ENCODE measurements at places on chromosomes 1 and 21.

- no peak for DNase-seq
Observed at GRCh38 chr1:234277161-234277868, 95.9 kb upstream of the COA6 start.

DNA sequence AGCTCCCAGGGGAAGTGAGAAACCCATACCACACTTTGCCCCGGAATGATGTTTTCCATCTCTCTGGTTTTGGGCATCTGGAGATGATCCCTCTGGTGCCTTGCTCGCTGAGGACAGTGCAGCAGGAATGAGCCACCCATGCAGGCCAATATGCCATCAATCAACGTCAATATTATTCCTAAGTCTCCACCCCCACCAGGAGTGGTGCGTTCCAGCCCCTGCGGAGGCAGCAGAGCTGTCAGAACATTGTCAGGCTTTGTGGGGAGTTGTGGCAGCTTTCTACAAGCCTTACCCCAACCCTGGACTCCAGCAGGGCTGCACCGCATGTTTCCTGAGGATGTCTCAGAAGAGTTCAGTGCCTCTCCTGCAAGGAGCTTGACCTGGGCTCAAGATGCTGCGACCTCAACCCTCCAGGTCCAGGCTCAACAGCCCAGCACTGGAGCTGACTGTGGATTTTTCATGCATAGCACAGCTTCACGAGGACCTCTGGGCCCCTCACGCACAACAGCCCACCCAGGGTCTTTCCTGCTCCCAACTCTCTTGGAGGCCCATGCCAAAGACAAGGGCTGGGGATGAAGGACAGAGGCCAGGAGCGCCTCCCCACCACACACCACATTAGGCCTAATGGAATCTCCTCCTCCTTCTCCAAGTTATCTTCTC lies 67.5 kb downstream of the PSMG1 start:
- no peak for DNase-seq

DNA sequence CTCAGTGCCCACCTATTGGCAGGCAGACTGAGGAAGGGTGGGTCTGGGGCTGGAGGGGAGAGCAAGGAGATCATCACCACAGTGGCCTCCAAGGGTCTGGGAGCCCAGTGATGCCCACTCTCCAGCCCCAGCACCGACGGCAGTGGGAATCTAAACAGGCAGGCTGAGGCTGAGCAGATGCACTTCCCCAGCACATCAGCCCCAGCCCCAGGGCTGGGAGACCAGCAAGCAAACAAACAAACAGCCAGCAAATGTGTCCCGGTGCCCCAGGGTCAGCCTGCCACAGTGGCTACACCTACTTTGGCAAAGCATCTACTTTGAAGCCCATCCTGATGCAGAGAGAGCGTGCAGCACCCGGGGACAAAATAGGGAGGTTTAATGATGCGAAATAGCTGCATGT lies 216.3 kb upstream of the ZC3H12A start:
- DNase-seq, result no peak

DNA sequence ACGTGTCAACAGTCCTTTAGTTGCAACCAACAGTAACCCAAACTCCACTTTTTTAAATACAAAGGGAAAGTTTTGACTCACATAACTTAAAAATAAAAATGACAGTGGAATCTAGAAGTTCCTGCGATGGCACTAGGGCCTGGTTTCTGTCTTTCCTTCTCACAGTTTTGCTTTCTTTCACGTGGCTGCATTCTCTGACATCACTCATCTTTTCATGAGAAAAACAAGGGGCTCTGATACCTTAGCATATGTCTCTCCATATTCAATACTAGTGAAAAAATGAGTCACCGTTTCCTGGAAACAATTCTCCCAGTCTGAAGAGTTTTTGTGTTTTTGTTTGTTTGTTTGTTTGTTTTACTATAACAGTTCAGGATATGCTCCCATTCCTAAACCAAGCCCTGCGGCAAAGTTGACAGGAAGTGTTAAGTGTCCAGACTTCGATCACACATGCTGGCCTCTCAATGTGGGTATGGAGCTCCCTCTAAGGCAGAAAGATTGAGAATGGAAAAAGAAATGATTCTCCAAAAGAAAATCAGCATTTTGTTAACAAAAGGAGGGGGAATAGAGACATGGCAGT lies 483.3 kb downstream of the TTLL7 start:
- DNase-seq, result no peak

DNA sequence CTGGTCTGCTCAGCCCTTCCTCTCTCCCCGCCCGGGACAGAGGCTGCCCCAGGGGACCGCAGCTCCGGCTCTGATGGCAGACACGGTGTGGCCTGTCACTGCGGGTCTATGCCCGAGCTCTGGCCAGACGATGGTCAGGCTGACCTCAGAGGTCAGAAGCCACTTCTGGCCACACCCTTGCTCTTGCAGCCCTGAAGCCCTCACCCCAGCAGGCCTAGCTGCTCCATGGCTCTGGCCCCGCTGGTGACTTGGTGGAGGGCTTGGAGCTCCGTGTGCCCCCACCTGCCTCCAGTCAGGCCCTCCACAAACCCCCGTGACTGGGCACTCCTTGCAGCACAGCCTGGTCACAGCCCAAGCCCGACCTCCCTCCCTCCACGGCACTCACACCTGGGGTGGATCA lies 47.6 kb downstream of the PRDM16 start:
- no peak for DNase-seq

DNA sequence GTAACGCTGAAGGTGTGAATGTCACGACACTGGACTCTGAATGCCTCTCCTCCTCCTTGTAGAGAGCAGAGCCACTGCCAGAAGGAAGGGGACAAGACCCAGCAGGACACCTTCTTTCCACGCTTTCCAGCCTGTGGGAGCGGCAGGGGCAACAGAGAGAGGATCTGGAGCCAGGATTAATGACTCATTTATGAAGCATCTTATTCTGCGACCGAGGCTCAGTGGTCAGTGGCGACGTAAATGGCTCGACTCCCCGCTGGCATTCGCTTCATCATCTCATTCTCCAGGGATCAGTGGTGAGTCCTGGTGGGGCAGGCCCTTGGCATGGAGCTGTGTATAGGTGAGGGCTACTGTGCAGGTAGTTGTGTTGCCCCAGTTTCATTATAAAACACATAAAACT lies 4.6 kb downstream of the SLC37A1 start:
- no peak for DNase-seq

Measured in T-helper 17 cell (primary cell).